Fibroblast of skin of back (primary cell): ENCODE measurements at places on chromosomes 12 and 14.

DNA sequence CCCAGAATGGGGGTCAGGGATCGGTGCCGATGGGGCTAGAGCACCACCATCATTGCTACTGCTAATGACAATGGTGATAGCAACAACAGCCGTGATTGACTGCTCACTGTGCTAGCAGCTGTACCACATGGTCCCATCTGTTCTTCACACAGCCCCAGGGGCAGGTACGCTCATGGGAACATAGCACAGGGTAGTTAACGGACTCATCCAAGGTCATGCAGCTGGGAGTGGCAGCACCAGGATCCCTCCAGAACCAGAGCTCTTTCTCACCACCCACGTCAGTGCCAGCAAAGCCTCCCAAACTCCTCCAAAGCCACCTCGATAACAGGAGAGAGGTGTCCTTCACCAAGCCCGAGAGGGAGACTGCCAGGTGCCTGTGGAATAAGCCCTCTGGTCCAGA, 11.2 kb upstream of the DYNC1H1 start:
- no peak for DNase-seq

DNA sequence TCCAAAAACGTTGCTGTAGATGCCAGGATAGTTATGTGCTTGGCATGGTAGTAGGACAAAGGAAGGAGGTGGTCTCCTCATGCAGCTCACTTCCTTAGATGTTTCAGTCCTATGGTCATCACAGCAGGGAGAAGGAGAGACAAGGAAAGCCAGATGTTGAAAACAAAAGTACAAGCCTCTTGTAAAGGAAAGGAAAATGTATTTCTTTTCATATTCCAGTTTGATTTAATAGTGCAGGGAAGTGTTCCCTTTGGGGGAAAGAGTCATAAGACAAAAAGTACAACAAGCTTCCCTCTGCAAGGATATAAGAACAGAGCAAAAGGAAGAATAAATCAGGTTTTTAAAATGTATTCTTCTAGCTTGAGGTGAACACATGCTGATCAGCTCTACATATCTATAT, 8.6 kb upstream of the TMCC3 start:
- no peak for DNase-seq

- peak; percentile 88 for DNase-seq
These were observed 711 bp upstream of the ETV6 start for GRCh38 chr12:11648514-11649412.

- DNase-seq, result no peak
These were observed 67.2 kb downstream of the PAH start for GRCh38 chr12:102849722-102850447.

DNA sequence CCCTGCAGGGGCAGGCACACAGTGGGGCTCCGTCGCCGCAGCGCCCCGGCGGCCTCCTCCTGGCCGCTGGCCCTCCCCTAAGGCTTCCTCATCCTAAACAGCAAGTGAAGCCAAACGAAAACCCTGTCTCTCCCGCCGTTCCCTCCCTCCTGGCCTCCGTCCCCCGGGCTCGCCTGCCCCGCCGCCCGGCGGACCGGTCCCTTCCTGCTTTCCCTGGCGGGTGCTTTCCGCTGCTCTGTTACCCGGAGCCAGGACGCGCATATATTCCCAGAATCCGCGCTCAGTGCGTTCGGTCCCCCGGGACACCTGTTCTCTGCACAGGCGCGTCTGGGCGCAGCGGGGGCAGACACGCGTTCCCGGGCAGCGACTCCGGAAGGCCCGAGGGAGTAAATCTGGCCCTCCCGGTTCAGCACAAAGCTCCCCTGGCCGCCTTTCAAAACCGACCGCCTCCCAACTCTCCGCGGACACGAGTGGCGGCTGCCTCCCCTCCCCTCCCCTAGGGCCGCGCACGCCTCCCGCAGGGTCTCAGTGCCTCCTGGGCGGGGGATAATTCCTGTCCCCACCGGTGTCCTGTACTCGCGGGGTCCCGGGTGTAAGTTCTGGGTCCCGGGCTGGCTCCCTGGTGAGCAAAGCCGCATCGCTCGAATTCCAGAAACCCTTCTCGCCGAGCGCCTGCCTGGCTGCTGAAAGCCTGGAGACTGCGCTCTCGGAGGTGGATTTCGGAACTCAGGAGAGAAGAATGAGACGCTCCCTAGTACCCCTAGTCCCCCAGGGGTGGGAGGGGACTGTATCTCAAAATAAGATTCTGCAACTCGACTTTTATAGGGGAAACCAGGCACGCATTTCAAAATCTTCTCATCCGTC, 21.4 kb upstream of the CEP170B start:
- peak; percentile 23 for DNase-seq

GRCh38 chr12:47967461-47968321, 4.3 kb downstream of the TMEM106C start:
- peak; percentile 73 for DNase-seq

GRCh38 chr14:67537736-67538135, 4.6 kb downstream of the PLEKHH1 start:
- DNase-seq, result no peak

GRCh38 chr14:60164712-60165546, at the start of gene DHRS7:
TSS of gene DHRS7 (minus strand) at chr14:60165398. CDS start at chr14:60165309, 89 bp downstream.
- DNase-seq, result peak; percentile 78

DNA sequence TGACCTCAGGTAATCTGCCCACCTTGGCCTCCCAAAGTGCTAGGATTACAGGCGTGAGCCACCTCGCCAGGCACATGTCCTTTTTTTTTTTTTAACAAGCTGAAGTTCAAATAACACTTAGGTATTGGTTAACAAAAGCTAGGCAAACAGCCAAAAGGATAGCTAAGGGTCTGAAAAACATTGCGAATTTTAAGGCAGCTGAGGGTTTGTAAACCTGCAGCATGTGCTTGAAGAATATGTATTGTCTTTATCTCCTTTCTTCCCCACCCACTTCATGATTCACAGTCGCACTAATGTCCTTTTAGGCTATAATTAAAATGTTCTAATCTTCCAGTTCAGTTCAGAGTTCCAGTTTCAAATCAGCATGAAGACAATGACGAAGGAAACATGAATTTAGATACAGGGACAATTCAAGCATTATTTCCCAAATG, 30.1 kb upstream of the CERS5 start:
- no peak for DNase-seq

GRCh38 chr14:95464103-95464502, 52.3 kb downstream of the SYNE3 start:
- DNase-seq, result no peak

DNA sequence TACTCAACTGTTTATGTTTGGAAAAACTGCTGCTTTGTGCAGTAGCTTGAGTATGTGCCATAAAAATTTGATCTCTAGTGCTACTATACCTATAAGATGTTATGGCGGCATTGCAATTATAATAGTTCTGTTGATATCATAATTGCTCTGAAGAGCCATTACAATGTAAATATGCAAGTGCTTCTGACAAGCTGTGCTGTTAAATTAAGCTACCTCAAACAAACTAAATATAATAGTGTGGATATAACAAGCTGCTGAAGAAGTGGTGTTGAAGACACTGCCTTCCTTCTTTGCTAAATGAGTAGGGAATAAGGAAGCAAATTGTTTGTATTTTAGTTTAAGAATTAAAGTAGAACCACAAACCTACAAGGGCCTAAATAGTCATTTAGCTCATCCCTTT, 301.0 kb upstream of the MIS18BP1 start:
- no peak for DNase-seq

GRCh38 chr14:38999949-39000348, 103.1 kb downstream of the SEC23A start:
- DNase-seq, result no peak

- DNase-seq, result no peak
These were observed 3.3 kb downstream of the MTA1 start for GRCh38 chr14:105422695-105423487.

- DNase-seq, result no peak
These were observed 631.7 kb downstream of the VRK1 start for GRCh38 chr14:97428808-97429440.

DNA sequence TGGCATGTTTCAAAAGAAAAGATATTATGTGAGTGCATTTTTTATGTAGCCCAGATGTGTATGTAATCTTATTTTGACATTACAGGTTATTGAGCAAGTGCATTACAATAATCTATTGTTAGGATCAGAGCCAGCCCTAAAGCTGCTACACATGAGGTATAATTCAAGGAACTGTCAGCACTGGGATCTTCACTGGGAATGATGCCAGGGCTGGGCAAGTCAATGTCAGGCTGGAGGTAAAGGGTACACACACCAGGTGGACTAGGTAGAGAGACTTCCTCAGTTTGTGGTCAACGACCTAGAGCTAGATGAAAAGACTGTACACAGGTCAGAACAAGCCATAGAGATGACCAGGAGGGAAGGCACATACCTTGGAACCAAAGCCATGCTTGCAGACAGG, 15.4 kb downstream of the TRIM9 start:
- DNase-seq, result no peak

DNA sequence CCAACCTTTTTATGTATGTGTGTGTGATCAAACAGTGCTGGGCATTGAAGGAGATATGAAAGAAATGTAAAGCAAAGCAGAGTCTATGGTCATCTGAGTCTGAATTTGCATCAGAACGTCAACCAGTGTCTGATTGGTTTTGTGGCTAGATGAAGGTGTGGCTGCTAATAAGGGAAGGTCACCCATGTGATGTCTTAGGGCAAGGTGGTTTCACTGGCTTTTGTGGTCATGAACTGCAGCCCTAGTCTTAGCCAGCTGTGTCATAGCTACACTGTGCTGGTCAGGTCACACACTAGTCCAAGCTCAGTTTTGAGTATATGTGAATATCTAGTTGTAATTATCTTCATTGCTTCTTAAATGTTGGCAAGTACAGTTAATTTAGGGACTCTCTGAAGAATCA, 105.8 kb downstream of the TGFB3 start:
- no peak for DNase-seq

- DNase-seq, result no peak
These were observed 55.0 kb upstream of the EGLN3 start for GRCh38 chr14:34005901-34006300.

DNA sequence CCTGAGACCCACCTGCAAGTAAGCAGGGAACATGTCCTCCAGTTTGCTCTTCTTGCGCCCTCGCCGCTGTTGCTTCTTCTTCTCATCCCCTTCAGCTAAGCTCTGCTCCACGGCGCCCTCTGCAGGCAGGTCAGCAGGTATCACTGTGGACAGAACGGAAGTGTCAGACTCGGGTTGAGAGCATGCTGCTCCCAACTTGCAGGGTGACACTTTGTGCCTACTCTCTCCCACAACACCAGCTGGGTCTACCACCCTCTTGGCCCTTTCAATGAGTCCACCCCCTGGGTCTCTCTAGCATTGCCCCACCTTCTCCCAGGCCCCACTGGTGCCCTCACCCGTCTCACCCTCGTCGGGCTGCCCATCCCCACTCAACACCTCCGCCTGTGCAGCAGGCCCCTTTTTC, 16.7 kb downstream of the KMT2D start:
- peak; percentile 51 for DNase-seq
